Fibroblast of lung (primary cell): ENCODE measurements at places on chromosomes 4 and X. TPM values are rescaled to one million over a fixed set of nuclear protein-coding genes. Genes with fewer than 3 reads are reported as not detected.

- DNase-seq: no peak
- H3K4me1 ChIP-seq: no peaks in the 10 kb centered on the region
- no peaks in the 10 kb centered on the region for H3K36me3 ChIP-seq
- H3K27me3 ChIP-seq: no peaks in the 10 kb centered on the region
- H3K27ac ChIP-seq: no peak overlapping the region
Observed at GRCh38 chr4:179291657-179292056, 1849.4 kb upstream of the AGA start.

- H3K27ac ChIP-seq: no peak overlapping the region
- H3K36me3 ChIP-seq: no peaks in the 10 kb centered on the region
- H3K4me1 ChIP-seq: peaks cover 2% of the 10 kb centered on the region
Observed at GRCh38 chr4:22477136-22477812, 38.6 kb downstream of the ADGRA3 start.

DNA sequence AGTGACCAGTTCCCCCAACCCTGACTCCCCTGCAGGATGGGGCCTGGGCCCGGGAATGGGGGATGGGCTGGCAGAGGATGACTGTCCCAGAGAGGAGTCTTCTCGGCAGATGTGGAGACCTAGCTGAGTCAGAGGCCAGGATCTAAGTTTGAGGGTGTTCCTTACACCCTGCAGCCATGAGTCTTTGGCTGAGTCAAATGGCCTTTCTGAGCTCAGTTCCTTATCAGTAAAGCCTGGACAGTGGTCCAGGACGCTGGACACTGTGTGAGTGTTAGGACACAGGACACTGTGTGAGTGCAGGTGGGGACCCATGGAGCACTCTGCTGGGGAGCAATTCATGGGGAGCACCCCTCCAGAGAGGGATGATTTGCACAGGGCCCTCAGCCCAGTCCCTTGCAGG lies 5.0 kb downstream of the IL9R start:
- no peaks in the 10 kb centered on the region for H3K27me3 ChIP-seq
- DNase-seq: no peak
- H3K36me3 ChIP-seq: no peaks in the 10 kb centered on the region

- H3K4me3 ChIP-seq: no peak overlapping the region
- H3K27ac ChIP-seq: no peak overlapping the region
- no peak for DNase-seq
- H3K4me1 ChIP-seq: no peaks in the 10 kb centered on the region
- H3K27me3 ChIP-seq: no peaks in the 10 kb centered on the region
- H3K36me3 ChIP-seq: no peaks in the 10 kb centered on the region
Observed at GRCh38 chr4:38814386-38814785, 9.8 kb upstream of the TLR1 start.

TSPAN7 gene
- not detected in 2 replicates for total RNA-seq

GRCh38 chr4:24190761-24191695 lies 301.2 kb upstream of the PPARGC1A start:
- no peaks in the 10 kb centered on the region for H3K36me3 ChIP-seq
- no peak for DNase-seq
- no peaks in the 10 kb centered on the region for H3K27me3 ChIP-seq
- no peaks in the 10 kb centered on the region for H3K4me1 ChIP-seq
- H3K27ac ChIP-seq: no peak overlapping the region

GRCh38 chrX:141405486-141405852 lies 163.2 kb upstream of the SPANXC start:
- no peaks in the 10 kb centered on the region for H3K36me3 ChIP-seq
- peak; percentile 48 for DNase-seq
- no peak overlapping the region for H3K4me3 ChIP-seq
- H3K4me1 ChIP-seq: peaks cover 2% of the 10 kb centered on the region
- H3K27me3 ChIP-seq: no peaks in the 10 kb centered on the region

- H3K36me3 ChIP-seq: no peaks in the 10 kb centered on the region
- DNase-seq: peak; percentile 83
- no peak within 1 kb of the TSS for H3K27ac ChIP-seq
- peak within 1 kb of the TSS; percentile 52 for H3K4me3 ChIP-seq
Observed at GRCh38 chr4:304969-305680, at the start of gene ZNF732. Gene ZNF732 (minus strand): TSS chr4:305474. CDS start chr4:305310, 164 bp downstream.

HAUS3 gene
- 5.3 and 5.6 TPM in 2 replicates for total RNA-seq

PPBP gene
- total RNA-seq: not detected in 2 replicates

RAB40AL gene
- total RNA-seq: 0.26 and 0.33 TPM in 2 replicates

GRCh38 chr4:85979276-85979675 lies 380.6 kb downstream of the MAPK10 start:
- no peaks in the 10 kb centered on the region for H3K36me3 ChIP-seq
- no peak overlapping the region for H3K27ac ChIP-seq
- H3K4me1 ChIP-seq: no peaks in the 10 kb centered on the region
- H3K27me3 ChIP-seq: no peaks in the 10 kb centered on the region
- no peak for DNase-seq

DNA sequence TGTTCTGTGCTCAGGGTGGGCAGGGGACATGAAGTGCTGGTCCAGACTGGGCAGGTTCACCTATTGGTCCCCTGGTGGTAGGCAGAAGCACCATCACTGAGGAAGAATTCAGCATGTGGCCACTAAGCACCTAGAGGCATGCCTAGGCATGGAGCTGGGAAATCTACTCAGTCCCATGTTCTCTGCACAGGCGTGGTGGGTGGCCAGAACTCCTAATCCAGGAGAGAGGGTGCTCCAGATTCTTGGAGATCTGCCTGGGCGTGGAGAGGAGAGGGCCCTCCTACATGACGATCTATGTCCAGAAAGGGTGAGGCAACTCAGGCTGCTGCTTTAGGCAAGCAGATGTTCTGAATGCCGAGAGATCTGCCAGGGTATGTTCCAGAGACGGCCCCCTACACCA lies 44.6 kb upstream of the MAGEC2 start:
- no peaks in the 10 kb centered on the region for H3K27me3 ChIP-seq
- no peaks in the 10 kb centered on the region for H3K4me1 ChIP-seq
- H3K27ac ChIP-seq: no peak overlapping the region
- no peak for DNase-seq

FAM236B gene
- total RNA-seq: not detected in 2 replicates

GRCh38 chr4:184154199-184154598 lies 63.5 kb downstream of the ENPP6 start:
- H3K27me3 ChIP-seq: no peaks in the 10 kb centered on the region
- H3K4me3 ChIP-seq: no peak overlapping the region
- H3K36me3 ChIP-seq: no peaks in the 10 kb centered on the region
- peak; percentile 6 for DNase-seq
- no peak overlapping the region for H3K27ac ChIP-seq

FIP1L1 gene
- total RNA-seq: 75.8 and 98.3 TPM in 2 replicates

DUX4 gene
- total RNA-seq: not detected in 2 replicates

- no peaks in the 10 kb centered on the region for H3K36me3 ChIP-seq
- no peak overlapping the region for H3K4me3 ChIP-seq
- DNase-seq: no peak
- no peaks in the 10 kb centered on the region for H3K27me3 ChIP-seq
Observed at GRCh38 chrX:3044196-3044595, 2.9 kb downstream of the ARSF start.

GRCh38 chr4:150232029-150232428 lies 153.8 kb downstream of the DCLK2 start:
- H3K4me1 ChIP-seq: peaks cover 43% of the 10 kb centered on the region
- H3K27me3 ChIP-seq: no peaks in the 10 kb centered on the region
- H3K27ac ChIP-seq: peak overlapping the region; percentile 46
- H3K4me3 ChIP-seq: no peak overlapping the region
- H3K36me3 ChIP-seq: no peaks in the 10 kb centered on the region

MTM1 gene
- total RNA-seq: 10.0 and 15.2 TPM in 2 replicates

ADRA2C gene
- total RNA-seq: 0.26 and 0.33 TPM in 2 replicates

- H3K4me1 ChIP-seq: no peaks in the 10 kb centered on the region
- no peaks in the 10 kb centered on the region for H3K27me3 ChIP-seq
- no peak overlapping the region for H3K27ac ChIP-seq
- no peaks in the 10 kb centered on the region for H3K36me3 ChIP-seq
Observed at GRCh38 chrX:144006811-144007210, 122.9 kb downstream of the UBE2NL start.

DNA sequence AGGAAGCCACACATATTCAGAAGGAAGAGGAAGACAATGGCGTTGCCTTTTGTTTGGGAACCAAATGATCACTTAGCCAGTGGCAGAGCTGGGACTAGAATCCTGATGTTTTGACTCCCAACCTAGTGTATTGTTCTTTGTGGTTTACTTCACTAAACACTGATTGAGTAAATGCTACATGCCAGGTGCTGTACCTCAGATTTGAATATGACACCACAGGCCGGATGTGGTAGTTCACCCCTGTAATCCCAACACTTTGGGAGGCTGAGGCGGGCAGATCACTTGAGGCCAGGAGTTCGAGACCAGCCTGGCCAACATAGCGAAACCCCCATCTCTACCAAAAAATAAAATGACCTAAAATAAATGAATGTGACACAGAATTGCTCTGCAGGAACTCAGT lies 8.4 kb downstream of the NDUFA1 start:
- no peaks in the 10 kb centered on the region for H3K4me1 ChIP-seq
- no peak for DNase-seq
- H3K4me3 ChIP-seq: no peak overlapping the region
- H3K27me3 ChIP-seq: no peaks in the 10 kb centered on the region

GC gene
- not detected in 2 replicates for total RNA-seq

- no peak for DNase-seq
- H3K4me1 ChIP-seq: no peaks in the 10 kb centered on the region
- H3K36me3 ChIP-seq: no peaks in the 10 kb centered on the region
- H3K4me3 ChIP-seq: no peak overlapping the region
Observed at GRCh38 chr4:45701621-45702020, 422.2 kb downstream of the GABRG1 start.

EREG gene
- total RNA-seq: 2.8 and 9.9 TPM in 2 replicates

GRCh38 chr4:41873380-41874295 lies 61.6 kb upstream of the TMEM33 start:
- H3K4me1 ChIP-seq: no peaks in the 10 kb centered on the region
- no peak for DNase-seq
- H3K4me3 ChIP-seq: no peak overlapping the region
- H3K27me3 ChIP-seq: peaks cover 44% of the 10 kb centered on the region

GRCh38 chr4:10281996-10282395 lies 165.4 kb upstream of the WDR1 start:
- no peak for DNase-seq
- H3K27ac ChIP-seq: no peak overlapping the region
- no peak overlapping the region for H3K4me3 ChIP-seq
- H3K27me3 ChIP-seq: no peaks in the 10 kb centered on the region
- no peaks in the 10 kb centered on the region for H3K36me3 ChIP-seq

DNA sequence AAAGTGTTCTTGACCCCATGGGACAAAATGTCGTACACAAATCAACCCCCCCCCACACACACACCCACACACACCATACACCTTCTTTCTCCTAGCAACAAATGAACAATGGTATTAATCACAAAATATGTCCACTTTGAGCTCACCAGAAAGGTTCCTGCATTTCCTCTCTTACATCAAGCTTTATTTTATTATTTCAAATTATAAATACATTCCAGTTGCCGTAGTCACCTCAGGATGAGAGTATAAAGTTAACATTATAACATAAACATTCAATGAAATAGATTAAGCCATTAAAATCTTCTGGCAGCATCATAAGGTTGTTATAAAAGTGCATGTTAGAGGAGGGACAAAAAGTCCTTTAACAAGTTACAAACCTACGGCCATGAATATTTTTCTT lies 7.3 kb downstream of the XK start:
- H3K27me3 ChIP-seq: no peaks in the 10 kb centered on the region
- H3K36me3 ChIP-seq: no peaks in the 10 kb centered on the region
- H3K27ac ChIP-seq: no peak overlapping the region
- H3K4me3 ChIP-seq: no peak overlapping the region

FGFBP2 gene
- total RNA-seq: not detected in 2 replicates

GRCh38 chrX:11431786-11432185 lies 138.6 kb downstream of the AMELX start:
- H3K4me1 ChIP-seq: no peaks in the 10 kb centered on the region
- no peaks in the 10 kb centered on the region for H3K27me3 ChIP-seq
- H3K4me3 ChIP-seq: no peak overlapping the region
- no peak overlapping the region for H3K27ac ChIP-seq

DNA sequence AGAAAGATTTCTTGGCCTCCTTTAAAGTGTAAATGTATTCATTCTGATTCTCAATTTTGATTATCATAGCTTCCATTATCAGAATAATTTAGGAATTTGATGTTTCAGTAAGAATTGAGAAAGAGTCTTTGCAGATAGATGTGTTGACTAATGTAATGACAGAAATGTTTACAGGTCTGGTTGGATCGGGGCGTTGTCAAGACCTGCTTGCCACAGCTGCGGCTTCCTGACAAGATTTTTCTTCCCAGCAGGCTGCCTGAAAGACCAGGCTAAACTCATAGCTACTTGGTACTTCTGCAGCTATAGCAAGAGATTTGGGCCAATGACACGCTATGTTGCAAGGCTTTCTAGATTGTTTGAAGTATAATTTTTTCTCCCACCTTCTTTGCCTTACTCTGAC lies 91.5 kb upstream of the ANKRD50 start:
- no peaks in the 10 kb centered on the region for H3K4me1 ChIP-seq
- no peaks in the 10 kb centered on the region for H3K27me3 ChIP-seq
- no peak overlapping the region for H3K4me3 ChIP-seq
- H3K27ac ChIP-seq: no peak overlapping the region
- DNase-seq: no peak
- H3K36me3 ChIP-seq: no peaks in the 10 kb centered on the region

MUC7 gene
- total RNA-seq: not detected in 2 replicates

- no peaks in the 10 kb centered on the region for H3K27me3 ChIP-seq
- no peak overlapping the region for H3K4me3 ChIP-seq
- H3K4me1 ChIP-seq: peaks cover 32% of the 10 kb centered on the region
Observed at GRCh38 chr4:8278421-8279287, 9.1 kb downstream of the HTRA3 start.

NOX1 gene
- not detected in 2 replicates for total RNA-seq

DNA sequence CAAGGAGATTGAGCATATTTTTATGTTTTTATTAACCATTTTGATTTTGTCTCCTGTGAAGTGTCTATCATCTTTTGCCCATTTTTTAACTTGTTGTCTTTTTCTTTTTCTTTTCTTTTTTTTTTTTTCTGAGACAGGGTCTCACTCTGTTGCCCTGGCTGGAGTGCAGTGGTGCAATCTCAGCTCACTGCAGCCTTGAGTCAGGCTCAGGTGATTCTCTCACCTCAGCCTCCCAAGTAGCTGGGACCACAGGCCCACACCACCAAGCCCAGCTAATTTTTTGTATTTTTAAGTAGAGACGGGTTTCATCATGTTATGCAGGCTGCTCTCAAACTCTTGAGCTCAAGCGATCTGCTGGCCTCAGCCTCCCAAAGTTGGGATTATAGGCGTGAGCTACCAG lies 4.6 kb upstream of the ADD1 start:
- no peak for DNase-seq
- peaks cover 10% of the 10 kb centered on the region for H3K36me3 ChIP-seq
- H3K4me1 ChIP-seq: peaks cover 9% of the 10 kb centered on the region

DNA sequence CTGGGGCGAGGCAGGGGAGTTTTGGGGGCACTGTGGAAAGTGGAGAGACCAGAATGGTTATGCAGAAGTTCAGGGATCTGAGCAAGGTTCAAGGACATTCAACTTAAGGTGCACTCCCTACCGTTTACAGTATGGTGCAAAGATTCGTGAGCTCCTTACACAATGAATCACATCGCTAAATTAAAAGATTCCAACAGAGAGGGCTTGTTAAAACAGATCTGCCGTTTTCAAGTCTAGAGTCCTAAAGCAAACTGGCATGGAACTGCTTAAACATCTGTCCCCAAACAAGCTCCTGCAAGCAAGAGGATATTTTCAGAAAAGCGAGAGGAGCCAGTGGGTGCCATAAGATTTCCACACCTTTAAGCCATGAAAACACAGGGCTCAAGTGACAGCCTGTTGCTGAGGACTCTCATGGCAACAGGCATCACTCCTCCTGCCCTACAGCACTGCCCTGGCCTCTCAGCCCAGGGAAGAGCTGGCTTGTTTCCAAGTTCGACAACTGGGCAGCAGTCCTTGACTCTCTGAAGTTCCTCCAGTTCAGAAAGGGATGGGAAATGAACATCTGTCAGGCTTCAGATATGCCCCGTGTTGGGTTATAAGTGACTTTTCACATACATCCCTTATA lies 10.0 kb downstream of the FAM184B start:
- H3K27me3 ChIP-seq: no peaks in the 10 kb centered on the region
- H3K4me1 ChIP-seq: no peaks in the 10 kb centered on the region
- DNase-seq: no peak
- H3K36me3 ChIP-seq: no peaks in the 10 kb centered on the region

ODAM gene
- not detected in 2 replicates for total RNA-seq

CYSLTR1 gene
- 0.26 and 0.50 TPM in 2 replicates for total RNA-seq
